Stimulated activated CD4-positive, alpha-beta T cell treated with anti-CD3 and anti-CD28 coated beads, Interleukin-4, amount 100 ng/mL, for 1 hour (primary cell): ENCODE measurements at places on chromosomes 3 and 15.

GRCh38 chr3:170044795-170045244 lies 7.0 kb downstream of the GPR160 start:
- DNase-seq, result no peak

- DNase-seq, result no peak
Observed at GRCh38 chr3:73255609-73256029, 194.2 kb downstream of the EBLN2 start.

GRCh38 chr15:27361438-27361837 lies 390.5 kb downstream of the GABRG3 start:
- no peak for DNase-seq

DNA sequence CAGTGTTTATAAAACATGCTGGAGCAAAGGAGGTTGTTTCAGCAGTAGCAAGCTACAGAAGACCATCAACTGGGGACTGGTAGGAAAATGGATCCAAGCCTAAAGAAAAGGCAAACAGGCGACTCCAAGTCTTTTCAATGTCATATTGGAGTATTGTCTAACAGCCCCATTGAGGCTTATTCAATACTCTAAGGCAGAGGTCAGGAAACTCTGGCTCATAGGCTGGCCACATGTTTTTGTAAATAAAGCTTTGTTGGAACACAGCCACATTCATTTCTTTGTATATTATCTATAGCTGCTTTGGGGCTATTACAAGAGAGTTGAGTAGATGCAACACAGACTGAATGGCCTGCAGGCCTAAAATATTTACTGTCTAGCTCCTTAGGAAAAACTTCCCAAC lies 77.5 kb downstream of the RPL22L1 start:
- no peak for DNase-seq

DNA sequence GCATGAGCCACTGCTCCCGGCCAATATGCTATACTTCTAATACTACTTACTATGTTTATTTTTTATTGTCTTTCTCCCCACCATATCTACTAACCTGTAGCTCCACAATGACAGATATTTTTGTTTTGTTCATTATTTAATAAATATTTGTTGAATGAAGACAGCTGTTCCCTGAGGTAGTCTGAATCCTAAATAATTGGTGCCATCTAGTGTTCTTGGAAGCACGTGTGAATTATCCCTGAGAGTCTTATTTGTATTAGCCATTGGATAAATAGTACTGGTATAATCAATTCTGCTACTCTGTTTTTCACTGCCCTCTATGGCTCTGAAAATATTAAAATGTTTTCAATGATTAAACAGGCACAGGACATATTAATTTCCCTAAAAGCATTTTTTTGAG lies 5.6 kb upstream of the APPL1 start:
- no peak for DNase-seq
